ENCODE measurements at places on chromosomes 12 and 14. TPM values are rescaled to one million over a fixed set of nuclear protein-coding genes. Genes with fewer than 3 reads are reported as not detected.

The VDR gene
- 0.71 TPM for total RNA-seq

The PLCZ1 gene
- total RNA-seq: not detected

DNA sequence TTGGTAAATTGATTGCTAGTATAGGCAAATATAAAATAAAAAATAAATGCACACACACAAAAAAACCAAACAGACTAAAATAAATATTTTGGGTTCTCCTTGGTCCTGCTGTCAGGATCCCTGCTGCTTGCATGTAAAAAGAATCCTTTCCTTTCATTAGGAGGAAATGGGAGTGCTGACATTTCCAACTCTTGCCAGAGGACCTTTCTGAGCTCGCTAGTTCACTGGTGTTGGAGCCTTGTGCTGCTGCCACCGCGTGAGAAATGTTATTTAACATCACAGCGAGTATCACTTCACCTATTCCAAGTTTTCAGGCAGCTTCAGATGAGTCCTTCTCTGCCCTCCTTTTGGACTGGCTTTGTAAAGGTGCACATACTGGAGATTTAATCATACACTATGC is 358.9 kb downstream of the NPAS3 start:
- no peak for DNase-seq

DNA sequence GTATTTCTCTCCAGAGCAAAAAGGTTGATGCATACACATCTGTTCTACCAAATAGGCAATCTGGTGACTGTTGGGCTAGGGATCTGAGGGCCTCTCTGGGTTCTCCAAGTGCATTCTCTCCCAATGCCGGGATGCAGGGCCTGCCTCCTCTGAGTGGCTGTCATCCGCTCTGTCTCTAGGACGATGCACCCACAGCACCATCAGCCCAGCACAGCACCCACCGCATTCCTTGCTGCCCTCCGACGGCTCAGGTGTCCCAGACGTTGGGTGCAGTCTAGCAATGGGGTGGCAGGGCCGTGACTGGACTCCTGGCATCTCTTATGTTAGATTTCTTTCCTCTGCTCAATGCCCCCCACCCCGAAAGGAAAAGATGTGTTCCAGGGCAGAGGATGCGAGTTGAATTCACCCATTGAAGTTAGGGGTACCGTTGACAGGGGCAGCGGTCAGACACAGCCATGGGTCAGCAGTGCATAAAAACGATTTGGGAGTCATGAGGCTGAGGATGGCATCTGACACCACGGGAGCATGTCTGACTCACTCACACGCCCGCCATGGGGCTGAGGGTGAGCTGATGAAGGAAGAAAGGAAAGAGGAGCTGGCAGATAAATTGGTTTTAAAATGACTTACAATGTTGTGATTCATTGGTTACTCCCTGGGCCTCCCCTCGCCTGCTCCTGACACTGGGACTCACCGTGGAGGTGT is 93.2 kb upstream of the C14orf180 start:
- DNase-seq: no peak

The FOXG1 gene
- total RNA-seq: not detected

The ANO2 gene
- total RNA-seq: 4.3 TPM

DNA sequence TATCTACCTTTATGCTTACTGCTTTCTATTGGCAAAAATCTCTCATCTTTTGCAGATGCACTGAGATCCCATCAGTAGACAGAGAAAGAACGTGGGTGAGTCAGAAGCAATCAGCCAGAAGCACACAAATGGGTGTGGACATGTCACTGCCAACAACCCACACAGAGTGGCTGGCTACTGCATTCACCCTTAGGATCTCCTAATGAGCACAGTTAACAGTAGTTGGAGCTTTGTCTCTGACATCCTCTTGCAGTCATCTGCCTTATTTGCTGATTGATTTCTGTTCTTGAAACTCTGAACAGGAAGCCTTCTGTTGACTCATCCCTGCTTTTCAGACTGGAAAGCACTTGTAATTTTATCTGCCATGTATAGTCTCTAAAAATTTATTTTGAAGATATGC is 117.2 kb downstream of the RGS6 start:
- no peak for DNase-seq

DNA sequence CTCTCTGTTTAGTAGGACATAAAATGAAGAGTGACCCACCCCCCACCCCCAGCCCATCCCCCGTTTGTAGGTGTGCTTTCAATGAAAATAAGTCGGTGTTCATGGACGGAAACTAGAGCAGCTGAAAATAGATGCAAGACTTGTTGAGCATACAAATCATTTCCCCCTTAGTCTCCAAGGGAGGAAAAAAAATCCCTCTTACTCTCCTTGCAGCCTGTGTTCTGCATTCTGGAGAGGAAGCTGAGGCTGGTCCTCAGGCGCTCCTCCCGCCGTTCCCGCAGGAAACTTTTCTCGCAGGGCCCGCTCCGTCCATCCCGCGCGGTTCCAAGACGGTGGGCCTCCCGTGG is 259.0 kb upstream of the E2F7 start:
- DNase-seq: no peak

Measured in sigmoid colon (tissue), 7 donors.